HepG2 (cell line): ENCODE measurements at places on chromosomes 7 and 10.

DNA sequence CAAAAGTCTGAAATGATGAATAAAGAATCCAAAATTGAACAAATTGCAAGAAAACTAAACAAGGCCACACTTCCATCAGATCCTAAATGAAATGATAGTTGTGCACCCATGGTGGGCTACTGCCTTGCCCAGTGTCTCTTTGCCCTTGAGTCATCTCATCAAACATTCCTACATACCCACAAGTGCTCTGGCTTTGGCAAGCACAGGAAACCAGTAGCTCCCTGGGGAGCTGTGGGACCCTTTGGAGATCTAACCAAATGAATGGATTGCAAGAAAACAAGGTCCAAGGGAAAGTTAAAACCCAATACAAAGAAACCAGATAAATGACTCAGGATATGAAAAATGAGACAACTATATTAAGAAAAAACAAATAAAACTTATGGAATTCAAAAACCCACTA, 129.8 kb upstream of the TMEM229A start:
- DNase-seq: no peak

GRCh38 chr10:79628083-79628482, 17.3 kb downstream of the SFTPA1 start:
- DNase-seq: no peak

DNA sequence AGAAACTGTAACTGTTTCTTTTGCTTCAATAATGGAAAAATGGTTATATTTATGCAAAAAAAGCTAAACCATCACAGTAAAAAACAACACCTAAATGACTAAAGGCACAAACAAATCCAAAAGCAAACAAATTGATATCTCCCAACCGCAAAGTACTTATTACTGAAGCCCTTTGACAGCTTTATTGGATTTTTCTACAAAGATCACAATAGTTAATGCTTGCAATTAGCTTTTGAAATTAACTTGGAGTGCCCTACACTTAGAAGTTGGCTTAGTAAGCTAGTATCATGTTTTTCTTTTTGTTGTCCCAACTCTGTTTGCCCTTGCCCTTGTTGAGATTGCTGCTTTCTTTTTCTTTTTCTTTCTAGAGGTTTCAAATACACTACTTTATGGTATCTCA, 257.5 kb downstream of the INHBA start:
- DNase-seq: no peak

- DNase-seq: no peak
Observed at GRCh38 chr10:62171791-62172190, 96.9 kb downstream of the RTKN2 start.
